K562 (cell line): ENCODE measurements at places on chromosomes 5 and 9. TPM values are rescaled to one million over a fixed set of nuclear protein-coding genes. Genes with fewer than 3 reads are reported as not detected.

The CCL27 gene
- 0.20 TPM in 1 of 2 replicates, not detected in the other for total RNA-seq

The DAB2 gene
- 23.1 and 27.6 TPM in 2 replicates for total RNA-seq

The ORM1 gene
- 2.9 and 3.4 TPM in 2 replicates for total RNA-seq

The CCNO gene
- 3.1 and 3.2 TPM in 2 replicates for total RNA-seq

The PCDHGA2 gene
- total RNA-seq: 0.18 and 0.27 TPM in 2 replicates

The CEP120 gene
- 18.9 and 20.5 TPM in 2 replicates for total RNA-seq

The ZFP62 gene
- 22.9 and 24.0 TPM in 2 replicates for total RNA-seq

The PIGO gene
- total RNA-seq: 13.7 and 15.8 TPM in 2 replicates

The SAXO1 gene
- not detected in 2 replicates for total RNA-seq

GRCh38 chr5:151016700-151017099 lies 3.7 kb upstream of the GPX3 start:
- H3K27me3 ChIP-seq: no peaks in the 10 kb centered on the region
- H3K27ac ChIP-seq: peak overlapping the region; percentile 83
- no peak overlapping the region for H3K4me3 ChIP-seq
- peaks cover 43% of the 10 kb centered on the region for H3K4me1 ChIP-seq
- no peak for DNase-seq

DNA sequence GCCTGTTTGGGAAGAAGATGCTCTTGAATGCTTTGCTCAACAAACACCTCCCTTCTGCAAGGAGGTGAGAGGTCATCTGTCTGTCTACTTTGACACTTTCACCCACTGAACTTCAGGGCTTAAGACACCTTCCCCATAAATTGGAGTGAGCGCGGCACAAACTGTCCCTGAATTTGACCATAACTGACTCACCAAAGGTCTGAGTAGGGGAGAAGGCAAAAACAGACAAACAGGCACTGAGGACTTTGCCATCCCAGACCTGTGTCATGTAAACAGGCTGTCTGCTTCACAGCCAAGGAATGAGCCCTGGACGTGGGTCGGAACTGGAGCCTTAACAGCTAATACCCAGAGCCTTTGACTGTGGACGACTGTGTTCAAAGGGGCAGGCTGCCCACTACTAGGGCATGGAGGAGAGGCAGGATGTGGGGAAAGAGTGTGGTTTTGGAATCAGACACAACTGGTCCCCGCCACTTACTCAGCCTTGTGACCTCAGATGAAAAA lies 320.9 kb upstream of the KLF4 start:
- DNase-seq: no peak
- H3K27me3 ChIP-seq: peaks cover 2% of the 10 kb centered on the region; the same call in 2 of the 3 replicates
- H3K4me3 ChIP-seq: no peak overlapping the region

DNA sequence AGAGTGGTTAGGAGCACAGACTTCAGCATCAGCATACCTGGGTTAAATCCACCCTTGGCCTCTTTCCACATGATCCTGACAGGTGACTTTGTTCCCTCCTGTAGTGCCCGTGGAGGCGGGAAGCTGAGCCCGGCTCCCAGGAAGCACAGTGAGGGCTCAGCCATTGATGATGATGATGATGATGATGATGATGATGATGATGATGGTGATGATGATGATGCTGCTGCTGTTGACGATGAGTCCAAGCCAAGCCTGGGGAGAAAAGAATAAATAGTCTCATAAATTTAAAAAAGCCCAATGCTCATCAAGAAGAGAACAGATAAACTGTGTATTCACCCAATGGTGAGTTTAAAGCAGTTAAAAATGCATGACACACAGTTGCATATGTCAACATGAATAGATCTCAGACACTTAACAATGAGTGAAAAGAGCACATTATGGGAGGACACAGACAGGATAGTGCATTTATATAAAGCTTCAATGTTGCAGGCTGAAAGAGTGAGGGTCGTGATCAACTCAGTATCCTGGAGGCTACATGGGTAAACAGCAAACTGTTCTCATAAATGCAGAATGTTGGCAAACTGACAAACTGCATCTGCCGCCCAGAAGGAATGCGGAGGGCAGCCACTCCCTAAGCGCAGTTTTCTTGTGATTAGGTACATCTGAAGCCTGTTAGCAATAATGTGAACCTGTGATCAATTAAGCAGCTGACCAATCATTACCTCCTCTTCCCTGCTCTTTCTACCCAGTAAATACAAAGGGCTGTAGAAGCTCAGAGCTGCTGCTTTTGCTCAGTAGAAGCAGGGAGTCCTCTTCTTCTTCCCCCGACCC lies 11.7 kb upstream of the CFAP157 start:
- H3K4me1 ChIP-seq: peaks cover 16% of the 10 kb centered on the region
- no peaks in the 10 kb centered on the region; the same call in 2 of the 3 replicates for H3K36me3 ChIP-seq
- H3K27me3 ChIP-seq: no peaks in the 10 kb centered on the region
- H3K27ac ChIP-seq: no peak overlapping the region
- H3K4me3 ChIP-seq: no peak overlapping the region

- H3K27ac ChIP-seq: peak overlapping the region; percentile 91
- peak; percentile 76 for DNase-seq
- H3K36me3 ChIP-seq: peaks cover 34% of the 10 kb centered on the region; the same call in 2 of the 3 replicates
Observed at GRCh38 chr5:41925555-41925951, 472 bp downstream of the FBXO4 start.

DNA sequence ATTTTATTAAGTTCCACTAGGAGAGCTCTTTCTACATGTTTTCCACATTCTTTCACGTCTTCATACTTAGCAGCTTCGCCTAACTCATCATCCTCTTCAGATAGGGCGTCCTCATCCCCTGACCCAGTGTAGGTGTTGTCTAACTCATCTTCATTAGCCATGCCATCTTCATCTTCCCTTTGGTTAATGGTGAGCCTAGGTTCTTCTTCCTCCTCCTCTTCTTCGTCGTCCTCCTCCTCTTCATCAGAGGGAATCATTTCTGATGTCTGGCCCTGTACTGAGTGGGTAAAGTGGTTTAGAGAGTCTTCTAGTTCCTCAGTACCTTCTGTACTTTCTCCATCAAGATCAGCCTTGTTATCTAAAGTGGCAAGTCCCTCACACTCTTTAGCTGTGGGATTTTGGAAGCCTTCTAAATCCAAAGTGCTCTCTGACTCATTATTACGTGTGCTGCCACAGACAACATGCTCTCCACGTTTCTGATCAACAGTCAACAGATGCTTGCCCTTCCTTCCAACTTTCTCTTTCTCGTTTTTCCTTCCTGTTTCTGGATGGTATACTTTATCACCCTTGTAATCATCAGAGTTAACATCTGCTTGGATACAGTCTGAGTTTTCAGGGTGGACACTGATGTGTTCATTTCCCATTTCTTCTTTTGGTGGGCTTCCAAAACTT lies 31.1 kb downstream of the TUT7 start:
- H3K27me3 ChIP-seq: no peaks in the 10 kb centered on the region
- no peak for DNase-seq
- no peaks in the 10 kb centered on the region for H3K4me1 ChIP-seq
- H3K27ac ChIP-seq: no peak overlapping the region
- peaks cover 90% of the 10 kb centered on the region for H3K36me3 ChIP-seq

- H3K27ac ChIP-seq: no peak overlapping the region
- no peak overlapping the region for H3K4me3 ChIP-seq
- no peaks in the 10 kb centered on the region for H3K4me1 ChIP-seq
- H3K36me3 ChIP-seq: no peaks in the 10 kb centered on the region
- DNase-seq: no peak
- peaks cover 23% of the 10 kb centered on the region; the same call in 2 of the 3 replicates for H3K27me3 ChIP-seq
Observed at GRCh38 chr5:150202501-150202900, 12.6 kb downstream of the SLC6A7 start.

GRCh38 chr9:134444038-134444315 lies 117.7 kb downstream of the RXRA start:
- no peaks in the 10 kb centered on the region for H3K36me3 ChIP-seq
- H3K27ac ChIP-seq: no peak overlapping the region
- DNase-seq: no peak
- H3K4me3 ChIP-seq: no peak overlapping the region

- peaks cover 3% of the 10 kb centered on the region; the same call in 2 of the 3 replicates for H3K4me1 ChIP-seq
- H3K4me3 ChIP-seq: no peak overlapping the region
- peaks cover 87% of the 10 kb centered on the region for H3K36me3 ChIP-seq
- no peaks in the 10 kb centered on the region for H3K27me3 ChIP-seq
- DNase-seq: peak; percentile 19
- H3K27ac ChIP-seq: no peak overlapping the region
Observed at GRCh38 chr9:120531683-120532300, 48.2 kb downstream of the CDK5RAP2 start.

DNA sequence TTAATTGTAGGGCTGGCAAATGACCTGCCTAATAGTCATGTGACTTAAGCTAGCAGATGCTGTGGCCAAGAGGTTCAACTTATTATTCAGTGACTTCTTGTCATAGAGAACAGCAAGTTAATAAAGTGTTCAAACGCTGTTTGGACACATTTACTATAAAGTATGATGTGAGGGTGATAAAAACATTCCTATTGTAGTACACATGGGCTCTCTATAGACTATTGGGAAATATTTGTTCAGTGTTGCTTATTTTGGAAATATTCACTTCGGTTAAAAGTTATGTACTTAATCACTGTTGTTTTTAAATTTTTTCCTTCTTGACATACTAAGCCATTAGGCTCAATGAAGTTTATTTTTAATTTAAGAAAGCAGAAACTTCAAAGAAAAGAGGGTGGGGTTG lies 345.0 kb downstream of the NNT start:
- H3K36me3 ChIP-seq: no peaks in the 10 kb centered on the region
- no peak for DNase-seq
- H3K27ac ChIP-seq: no peak overlapping the region
- no peaks in the 10 kb centered on the region for H3K4me1 ChIP-seq
- no peak overlapping the region for H3K4me3 ChIP-seq

DNA sequence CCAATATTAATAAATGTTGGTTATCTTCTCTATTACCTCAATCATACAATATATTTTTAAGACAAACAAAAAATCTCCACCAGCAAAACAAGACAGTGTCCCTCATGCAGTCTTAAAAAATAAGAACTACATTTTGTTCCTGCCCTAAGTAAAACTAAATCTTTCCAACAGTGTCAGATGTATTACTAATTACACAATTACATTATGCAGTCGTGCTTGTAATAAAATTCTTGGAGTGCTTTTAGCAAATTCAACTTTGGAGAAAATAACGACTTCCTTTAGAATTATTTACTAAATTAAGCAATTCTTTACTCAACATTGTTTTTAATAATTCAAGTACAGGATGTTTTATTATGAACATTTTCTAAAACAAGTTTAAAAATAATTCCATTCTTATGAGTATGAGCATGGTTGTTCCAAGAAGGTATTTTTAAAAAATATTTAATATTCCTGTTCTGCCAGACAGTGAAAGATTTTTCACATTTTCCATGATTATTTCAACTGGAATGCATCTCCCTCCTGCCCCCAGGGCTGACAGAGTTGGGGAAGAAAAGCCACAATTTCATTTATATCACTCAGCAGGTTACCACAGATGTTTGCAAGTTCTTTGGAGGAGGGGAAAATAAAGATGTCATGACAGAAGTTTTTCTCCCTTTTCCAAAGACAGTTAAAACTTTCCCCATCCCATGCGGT lies 137.9 kb downstream of the FAM114A2 start:
- no peaks in the 10 kb centered on the region for H3K27me3 ChIP-seq
- H3K36me3 ChIP-seq: no peaks in the 10 kb centered on the region
- no peak overlapping the region for H3K4me3 ChIP-seq
- no peak overlapping the region for H3K27ac ChIP-seq
- DNase-seq: no peak
- no peaks in the 10 kb centered on the region for H3K4me1 ChIP-seq

DNA sequence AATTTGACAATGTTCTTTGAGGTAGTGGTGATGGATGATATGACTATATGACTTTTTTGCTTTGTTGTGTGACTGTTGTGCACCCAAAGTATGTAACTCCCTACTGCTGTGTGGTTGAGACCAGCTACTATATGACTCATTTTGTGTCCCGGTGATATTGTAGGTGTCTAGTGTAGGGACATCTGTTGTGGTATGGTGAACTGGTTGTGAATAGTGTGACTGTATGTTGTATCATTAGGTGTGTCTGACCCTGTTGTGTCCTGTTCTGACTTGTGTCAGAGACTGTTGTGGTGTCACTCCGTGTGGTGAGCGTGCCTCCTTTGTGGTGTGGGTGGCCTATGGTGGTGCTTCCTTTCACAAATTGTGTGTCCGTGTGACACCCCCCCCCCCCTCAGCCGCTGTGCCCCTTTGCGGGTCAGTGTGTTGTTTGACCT lies 11.2 kb upstream of the CXXC5 start:
- peak; percentile 70 for DNase-seq
- H3K4me1 ChIP-seq: peaks cover 32% of the 10 kb centered on the region
- H3K36me3 ChIP-seq: peaks cover 9% of the 10 kb centered on the region; the same call in 2 of the 3 replicates
- H3K4me3 ChIP-seq: peak overlapping the region; percentile 50
- H3K27ac ChIP-seq: peak overlapping the region; percentile 89
- no peaks in the 10 kb centered on the region for H3K27me3 ChIP-seq

DNA sequence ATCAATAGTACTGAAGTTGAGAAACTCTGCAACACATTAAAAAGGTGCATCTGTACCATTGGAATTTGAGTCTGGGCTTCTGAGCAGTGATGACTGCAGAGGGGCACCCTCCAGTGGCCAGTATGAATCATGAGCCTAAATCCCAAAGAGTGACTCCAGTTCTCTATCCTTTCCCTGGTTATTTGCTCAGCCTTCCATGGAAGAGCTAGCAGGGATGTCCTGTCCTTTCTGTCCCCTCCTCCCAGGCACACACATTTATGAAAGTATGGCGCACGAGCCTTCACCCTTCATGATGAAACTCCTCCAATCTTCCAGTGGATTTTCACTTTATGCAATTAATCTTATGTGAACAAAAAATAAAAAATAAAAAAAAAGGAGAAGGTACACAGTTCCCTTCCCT lies 81.0 kb downstream of the ESM1 start:
- no peak overlapping the region for H3K4me3 ChIP-seq
- H3K27me3 ChIP-seq: no peaks in the 10 kb centered on the region; the same call in 1 of the 3 replicates
- H3K4me1 ChIP-seq: no peaks in the 10 kb centered on the region
- no peaks in the 10 kb centered on the region for H3K36me3 ChIP-seq
- H3K27ac ChIP-seq: no peak overlapping the region
- DNase-seq: peak; percentile 17

GRCh38 chr9:20714442-20715415 lies 30.7 kb downstream of the FOCAD start:
- H3K36me3 ChIP-seq: no peaks in the 10 kb centered on the region
- DNase-seq: no peak
- no peaks in the 10 kb centered on the region for H3K4me1 ChIP-seq
- no peaks in the 10 kb centered on the region for H3K27me3 ChIP-seq
- no peak overlapping the region for H3K4me3 ChIP-seq

DNA sequence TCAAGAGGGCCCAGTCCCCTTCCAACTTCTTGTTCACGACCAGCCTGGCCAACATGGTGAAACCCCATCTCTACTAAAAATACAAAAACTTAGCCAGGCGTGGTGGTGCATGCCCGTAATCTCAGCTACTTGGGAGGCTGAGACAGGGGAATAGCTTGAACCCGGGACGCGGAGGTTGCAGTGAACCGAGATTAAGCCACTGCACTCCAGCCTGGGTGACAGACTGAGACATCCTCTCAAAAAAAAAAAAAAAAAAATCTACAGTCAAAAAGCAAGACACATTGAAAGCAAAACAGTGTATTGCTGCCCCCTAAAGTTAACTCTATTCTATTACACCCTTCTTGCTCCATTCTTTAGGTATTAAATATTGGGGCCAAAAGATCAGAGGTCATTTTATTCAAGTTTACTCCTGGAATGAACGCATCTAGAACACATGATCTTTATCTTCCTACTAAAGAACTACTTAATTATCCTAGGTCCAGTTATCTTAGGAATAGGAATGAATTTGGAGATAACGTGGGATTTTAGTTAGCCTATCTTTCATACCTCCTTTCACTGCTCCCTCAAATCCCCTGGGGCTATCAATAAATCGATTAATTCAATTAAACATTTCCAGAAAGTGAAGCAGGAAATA lies 2.4 kb downstream of the ATG12 start:
- peaks cover 58% of the 10 kb centered on the region for H3K36me3 ChIP-seq
- H3K4me3 ChIP-seq: peak overlapping the region; percentile 79; the same call in 1 of the 2 replicates
- peaks cover 12% of the 10 kb centered on the region; the same call in 2 of the 3 replicates for H3K4me1 ChIP-seq
- DNase-seq: peak; percentile 26
- no peak overlapping the region; the same call in 2 of the 3 replicates for H3K27ac ChIP-seq
